ENCODE measurements at places on chromosomes 13 and 19.
A peak's percentile ranks its signal among the peaks of the same experiment; 100 is the strongest.

- no peak for DNase-seq
Observed at GRCh38 chr13:110294146-110294545, 12.8 kb downstream of the COL4A1 start.

DNA sequence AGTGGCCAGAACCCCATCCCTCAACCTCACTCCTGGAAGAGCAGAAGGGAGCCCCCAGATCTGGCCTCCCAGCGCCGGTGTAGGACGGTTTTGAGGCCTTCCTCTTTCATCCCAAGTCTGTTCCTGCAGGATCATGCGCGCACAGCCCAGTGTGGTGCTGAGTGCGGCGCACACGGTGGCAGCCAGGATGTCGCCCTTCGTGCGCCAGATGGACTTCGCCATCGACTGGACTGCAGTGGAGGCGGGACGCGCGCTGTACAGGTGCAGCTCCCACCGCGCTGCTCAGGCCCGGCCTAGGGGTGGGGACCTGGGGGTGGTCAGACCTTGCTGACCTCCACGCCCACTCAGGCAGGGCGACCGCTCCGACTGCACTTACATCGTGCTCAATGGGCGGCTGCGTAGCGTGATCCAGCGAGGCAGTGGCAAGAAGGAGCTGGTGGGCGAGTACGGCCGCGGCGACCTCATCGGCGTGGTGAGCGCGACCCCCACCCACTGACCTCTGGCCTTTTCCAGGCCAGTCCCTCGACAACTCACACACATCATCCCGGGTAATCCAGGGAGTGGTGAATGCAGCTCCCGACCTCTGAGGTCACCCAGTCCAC lies 14.8 kb downstream of the PNPLA6 start:
- DNase-seq, result peak; percentile 63

GRCh38 chr13:24627090-24627714 lies 53.0 kb upstream of the ATP12A start:
- DNase-seq, result no peak

DNA sequence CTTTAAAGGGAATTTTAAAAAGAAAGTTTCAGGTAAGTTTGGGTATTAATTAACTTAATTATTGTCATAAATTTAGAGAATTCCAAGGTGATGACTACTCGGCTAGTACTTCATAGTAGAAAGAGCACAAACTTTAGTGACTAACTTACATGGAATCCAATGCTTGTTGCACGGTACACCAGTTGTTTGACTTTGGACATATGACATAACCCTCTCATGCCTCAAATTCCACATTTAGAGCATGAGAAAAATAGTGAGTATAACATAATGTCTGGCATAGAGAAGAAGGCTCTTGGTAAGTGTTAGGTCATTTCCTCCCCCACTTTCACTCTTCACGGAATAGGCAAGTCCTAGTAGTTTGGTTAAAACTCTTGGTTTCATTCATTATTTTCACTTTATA lies 1249.4 kb upstream of the SLC10A2 start:
- no peak for DNase-seq

DNA sequence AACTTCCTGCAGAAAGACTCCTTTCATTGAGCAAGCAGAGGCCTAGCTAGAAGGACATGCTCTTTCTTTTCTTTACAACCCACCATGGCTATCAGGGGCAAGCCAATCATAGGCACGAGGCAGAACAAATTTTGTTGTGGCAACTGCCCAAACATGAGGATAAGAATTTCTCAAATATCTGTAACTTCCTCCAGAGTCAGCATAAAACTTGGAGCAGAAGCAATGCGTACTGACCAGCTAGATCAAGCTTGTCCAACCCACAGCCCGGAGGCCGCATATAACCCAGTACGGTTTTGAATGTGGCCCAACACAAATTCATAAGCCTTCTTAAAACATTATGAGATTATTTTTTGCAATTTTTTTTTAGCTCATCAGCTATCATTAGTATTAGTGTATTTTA lies 87.0 kb upstream of the SOX21 start:
- DNase-seq, result no peak

DNA sequence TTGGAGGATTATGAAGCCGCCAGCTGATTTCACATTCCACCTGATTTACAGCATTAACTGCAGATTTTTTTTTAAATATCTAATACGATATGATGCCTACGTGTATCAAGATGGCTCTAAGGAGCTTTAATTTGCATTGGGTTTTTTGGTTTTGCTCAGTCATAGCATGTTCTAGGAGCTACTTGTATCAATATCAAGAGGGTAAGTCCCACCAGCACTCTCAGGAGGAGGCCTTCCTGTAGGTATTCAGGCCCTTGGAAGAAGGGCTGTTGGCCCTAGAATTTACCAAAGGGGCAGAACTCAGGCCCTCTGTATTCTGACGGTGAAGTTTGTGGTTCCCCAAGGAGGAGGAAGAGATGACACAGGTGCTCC lies 97.2 kb upstream of the IPO5 start:
- no peak for DNase-seq
